ENCODE measurements at places on chromosomes 6 and 20.

GRCh38 chr20:10910535-10911178 is 236.9 kb upstream of the JAG1 start:
- DNase-seq: no peak

DNA sequence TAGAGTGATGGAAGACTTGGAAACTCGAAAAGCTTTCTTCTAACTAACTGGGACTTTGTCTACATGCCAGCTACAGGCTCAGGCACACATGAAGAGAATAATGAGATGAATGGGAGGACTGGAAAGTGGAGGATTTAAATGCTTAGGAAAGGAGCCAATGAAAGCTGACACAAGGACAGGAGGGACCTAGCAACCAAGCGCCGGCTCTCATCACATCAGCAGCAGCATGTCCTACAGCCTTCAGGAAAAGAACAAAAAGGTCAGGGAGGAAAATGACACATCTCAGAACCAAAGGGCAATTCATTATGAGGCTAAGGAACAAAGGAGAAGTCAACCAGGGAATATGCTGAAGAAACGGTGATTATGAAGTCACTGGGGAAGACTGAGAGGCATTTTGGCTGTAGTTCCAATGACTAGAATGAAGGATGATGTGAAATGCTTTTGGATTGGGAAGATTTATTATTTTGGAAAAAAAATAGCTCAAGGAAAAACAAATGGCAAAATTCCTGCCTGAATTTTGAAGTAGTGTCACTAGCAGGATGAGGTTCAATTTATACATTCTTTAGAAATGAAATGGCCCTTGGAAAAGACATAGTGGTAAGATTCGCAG is 5.7 kb downstream of the BACH2 start:
- no peak for DNase-seq

DNA sequence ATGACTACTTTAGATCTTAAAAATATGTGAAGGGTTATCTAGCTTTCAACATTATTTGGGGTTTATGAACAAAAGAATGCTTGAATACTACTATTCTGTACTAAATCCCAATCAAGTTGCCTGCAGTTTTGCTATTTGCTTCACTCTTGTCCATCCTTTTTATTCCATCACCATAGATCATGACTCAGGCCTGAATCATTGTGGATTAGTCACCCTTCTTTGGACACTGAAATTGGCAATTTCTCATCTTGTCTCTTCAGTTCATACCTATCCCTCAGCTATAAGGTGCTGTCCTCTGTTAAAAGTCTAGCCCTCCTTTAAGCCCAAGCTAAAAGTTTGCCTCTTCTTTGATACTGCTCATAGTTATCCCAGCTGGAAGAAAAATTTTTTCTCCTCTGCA is 199.1 kb downstream of the CENPW start:
- DNase-seq: no peak

- DNase-seq: no peak
Observed at GRCh38 chr20:61723529-61724257, 342.0 kb downstream of the TAF4 start.

DNA sequence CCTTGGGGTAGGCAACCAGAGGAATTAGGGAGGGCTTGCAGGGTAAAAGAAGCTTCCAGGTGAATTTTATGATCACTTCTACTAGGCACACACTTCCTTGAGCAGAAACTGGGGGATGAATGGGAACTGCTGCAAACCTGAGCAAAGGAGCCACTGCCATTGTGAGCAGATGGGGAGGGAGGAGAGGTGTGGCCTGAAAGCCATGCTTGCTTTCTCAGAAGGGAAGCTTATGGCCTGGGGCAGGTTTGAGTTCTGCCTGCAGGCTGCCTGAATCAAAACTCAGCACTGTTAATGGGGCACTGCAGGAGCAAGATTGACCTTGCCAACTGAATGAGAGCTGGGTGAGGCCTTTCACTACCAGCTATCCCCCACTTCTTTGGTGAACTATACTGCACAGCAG is 328.1 kb downstream of the NKAIN2 start:
- DNase-seq: no peak

DNA sequence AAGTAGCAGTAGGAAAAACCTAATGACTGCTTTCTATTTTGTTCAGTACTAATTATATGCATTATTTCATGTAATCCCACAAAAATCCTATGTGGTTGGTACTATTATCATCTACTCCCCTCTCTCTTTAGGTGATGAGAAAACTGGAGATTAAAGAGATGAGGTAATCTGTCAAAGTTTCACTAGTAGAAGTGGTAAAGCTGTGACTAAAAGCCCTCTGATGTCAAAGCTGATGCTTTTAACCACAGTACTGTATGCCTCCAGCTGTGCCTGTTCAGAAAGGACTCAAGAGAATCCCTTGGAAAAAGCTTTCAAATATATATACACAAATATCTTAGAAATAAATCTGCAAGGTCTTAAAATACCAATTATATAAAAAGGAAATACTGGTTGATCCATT is 38.0 kb downstream of the PHIP start:
- no peak for DNase-seq

DNA sequence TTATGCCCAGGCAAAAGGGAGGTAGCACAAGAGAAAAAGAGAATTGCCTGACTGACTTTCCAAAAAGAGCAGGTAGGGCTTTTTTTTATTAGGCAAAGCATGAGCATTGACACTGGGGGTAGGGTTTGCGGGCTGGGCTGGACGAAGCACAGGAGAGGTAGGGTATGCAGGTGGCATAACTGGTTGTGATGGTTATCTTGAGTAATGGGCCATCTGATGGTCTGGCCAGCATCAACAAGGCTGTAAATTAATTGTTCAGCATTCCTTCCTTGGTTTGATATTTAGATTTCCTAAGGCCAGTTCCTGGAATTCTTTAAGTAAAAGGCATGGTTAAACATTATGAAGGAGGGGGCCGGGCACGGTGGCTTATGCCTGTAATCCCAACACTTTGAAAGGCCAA is 13.9 kb upstream of the BFSP1 start:
- no peak for DNase-seq

DNA sequence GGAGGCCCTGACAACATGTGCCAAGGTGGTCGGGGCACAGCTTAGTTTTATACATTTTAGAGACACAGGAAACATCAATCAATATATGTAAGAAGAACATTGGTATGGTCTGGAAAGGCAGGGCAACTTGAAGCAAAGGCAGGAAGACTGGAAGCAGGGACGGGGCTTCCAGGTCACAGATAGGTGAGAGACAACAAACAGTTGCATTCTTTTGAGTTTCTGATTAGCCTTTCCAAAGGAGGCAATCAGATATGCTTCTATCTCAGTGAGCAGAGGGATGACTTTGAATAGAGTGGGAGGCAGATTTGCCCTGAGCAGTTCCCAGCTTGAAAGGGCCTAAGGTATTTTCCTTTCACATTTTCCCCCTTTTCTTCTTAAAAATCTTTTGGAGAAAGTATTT is 311.0 kb upstream of the RGS17 start:
- DNase-seq: no peak

DNA sequence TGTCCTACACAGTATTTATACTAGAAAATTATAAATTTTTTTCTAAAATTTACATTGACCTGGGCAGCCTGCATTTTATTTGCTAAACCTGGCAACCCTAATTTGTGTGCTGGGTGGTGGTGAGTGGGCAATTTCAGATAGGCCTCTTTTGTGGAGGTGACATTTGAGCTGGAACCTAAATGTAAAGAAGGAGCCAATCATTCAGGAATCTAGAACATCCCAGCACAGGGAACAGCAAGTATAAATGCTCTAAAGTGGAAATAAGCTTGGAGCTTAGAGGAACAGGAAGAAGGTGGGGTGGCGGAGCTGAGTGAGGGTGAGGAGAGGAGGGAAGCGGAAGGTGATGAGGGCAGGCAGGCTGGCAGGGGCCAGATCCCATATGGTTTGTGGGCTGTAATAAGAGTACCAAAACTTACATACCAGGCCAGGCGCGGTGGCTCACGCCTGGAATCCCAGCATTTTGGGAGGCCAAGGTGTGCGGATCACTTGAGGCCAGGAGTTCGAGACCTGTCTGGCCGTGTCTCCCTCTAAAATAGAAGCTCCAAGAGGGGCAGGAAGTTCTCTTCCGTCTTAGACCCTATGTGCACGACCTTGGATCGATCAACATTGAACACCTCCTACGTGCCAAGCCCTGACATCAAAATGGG is 549 bp upstream of the CSE1L start:
- DNase-seq: no peak

DNA sequence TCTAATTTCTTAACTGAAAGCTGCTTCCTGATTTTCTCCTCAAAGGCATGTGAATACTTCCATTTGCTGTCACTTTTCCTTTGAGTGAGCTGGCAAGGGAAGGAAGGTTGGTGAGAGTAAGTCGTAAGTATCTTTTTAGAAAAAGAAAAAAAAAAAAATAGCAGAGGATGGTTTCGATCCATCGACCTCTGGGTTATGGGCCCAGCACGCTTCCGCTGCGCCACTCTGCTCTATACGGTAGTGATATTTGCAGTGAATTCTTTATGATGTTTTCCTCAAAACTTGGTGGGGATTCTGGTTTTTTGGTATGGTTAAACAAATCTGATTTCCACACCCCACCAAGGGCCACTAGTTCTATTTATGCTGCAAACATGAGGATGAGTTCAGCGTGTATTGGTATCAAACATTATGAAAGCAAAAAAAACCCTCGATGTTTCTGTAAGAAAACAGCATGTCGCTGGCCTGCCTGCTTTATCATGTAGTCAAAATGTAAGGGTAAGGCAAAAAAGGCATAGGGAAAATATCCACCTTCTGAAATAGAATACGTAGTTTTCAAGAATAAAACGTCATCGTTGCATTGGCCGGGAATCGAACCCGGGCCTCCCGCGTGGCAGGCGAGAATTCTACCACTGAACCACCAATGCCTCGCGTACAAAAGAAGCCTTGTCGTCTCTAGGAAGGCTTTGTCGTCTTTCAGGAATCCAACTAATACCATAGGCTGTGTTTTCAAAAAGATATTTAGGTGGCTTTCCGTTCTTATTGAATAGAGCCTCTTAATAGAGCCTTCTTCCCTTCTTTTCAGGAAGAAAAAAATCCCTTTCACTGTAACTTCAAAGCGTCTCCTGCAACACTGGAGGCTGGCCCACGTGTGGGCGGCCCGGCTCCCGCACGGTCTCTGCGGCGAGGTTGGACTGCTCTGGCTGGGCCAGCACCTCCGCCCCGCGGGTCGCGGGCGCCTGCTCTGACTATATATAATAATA is 9.6 kb downstream of the OR2B2 start:
- peak; percentile 98 for DNase-seq

GRCh38 chr6:39214846-39215639 is 14.2 kb downstream of the KCNK5 start:
- DNase-seq: no peak
